Stimulated activated CD8-positive, alpha-beta memory T cell treated with anti-CD3 and anti-CD28 coated beads, Interleukin-4, amount 100 ng/mL, for 4 hours (primary cell): ENCODE measurements at places on chromosomes 12 and 14.

GRCh38 chr12:116528065-116528464 is 31.1 kb upstream of the MAP1LC3B2 start:
- DNase-seq: no peak

- DNase-seq: no peak
Measured at GRCh38 chr12:15151161-15152091, 69.8 kb downstream of the RERG start.

DNA sequence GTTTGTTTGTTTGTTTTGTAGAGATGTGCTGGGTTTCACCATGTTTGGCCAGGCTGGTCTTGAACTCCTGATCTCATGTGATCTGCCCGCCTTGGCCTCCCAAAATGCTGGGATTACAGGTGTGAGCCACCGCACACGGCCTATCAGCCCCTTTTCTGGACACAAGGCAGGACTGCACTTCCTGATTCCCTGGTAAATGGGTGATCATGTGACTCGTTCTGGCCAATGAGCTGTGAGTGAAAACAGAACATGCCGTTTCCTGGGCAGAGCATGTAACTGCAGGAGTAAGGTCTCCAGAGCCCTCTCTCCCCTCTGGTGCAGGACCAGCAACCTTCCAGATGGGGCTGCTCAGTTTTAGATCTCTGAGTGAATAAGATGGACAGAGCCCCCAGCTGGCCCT is 92.7 kb downstream of the ITPK1 start:
- no peak for DNase-seq

GRCh38 chr12:29159661-29160060 is 10.6 kb downstream of the FAR2 start:
- no peak for DNase-seq
